ENCODE measurements at places on chromosomes 7 and 10. TPM values are rescaled to one million over a fixed set of nuclear protein-coding genes. Genes with fewer than 3 reads are reported as not detected.
A peak's percentile ranks its signal among the peaks of the same experiment; 100 is the strongest.

- DNase-seq: no peak
Observed at GRCh38 chr7:13151978-13152377, 464.5 kb downstream of the ARL4A start.

DNA sequence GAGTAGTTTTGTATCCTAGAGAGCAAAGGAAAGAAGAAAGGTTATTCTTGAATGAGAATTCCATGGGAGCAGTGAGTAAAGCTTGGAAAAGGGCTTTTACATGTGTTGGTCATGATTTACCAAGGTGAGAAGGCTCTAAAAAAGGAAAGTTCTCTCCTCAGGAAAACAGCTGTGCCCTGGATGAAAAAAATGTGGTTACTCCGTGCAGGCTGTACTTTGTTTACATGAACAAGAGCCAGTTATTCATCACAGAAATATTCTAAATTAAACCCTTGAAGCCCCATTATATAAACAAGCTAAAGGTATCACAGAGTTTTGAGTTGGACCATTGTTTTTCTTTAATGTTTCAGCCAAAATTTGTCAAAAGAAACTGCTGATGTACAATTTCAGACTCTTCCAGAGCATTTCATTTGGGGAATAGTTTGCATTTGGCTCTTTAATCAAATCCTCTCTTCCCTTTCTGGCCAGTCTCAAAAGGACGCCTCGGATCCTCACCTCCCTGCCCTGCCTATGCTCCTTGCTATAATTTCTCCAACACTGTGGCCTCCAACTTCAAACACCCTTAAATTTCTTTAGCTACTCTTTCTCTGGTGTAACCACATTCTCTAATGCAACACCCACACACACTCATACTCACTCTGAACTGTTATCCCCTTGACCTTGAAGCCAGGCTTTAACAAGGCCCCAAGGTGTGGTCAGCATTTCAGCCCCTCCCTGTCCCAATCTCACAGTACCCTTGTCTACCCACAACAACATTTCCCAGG lies 47.4 kb downstream of the AFAP1L2 start:
- peak; percentile 70 for DNase-seq

DNA sequence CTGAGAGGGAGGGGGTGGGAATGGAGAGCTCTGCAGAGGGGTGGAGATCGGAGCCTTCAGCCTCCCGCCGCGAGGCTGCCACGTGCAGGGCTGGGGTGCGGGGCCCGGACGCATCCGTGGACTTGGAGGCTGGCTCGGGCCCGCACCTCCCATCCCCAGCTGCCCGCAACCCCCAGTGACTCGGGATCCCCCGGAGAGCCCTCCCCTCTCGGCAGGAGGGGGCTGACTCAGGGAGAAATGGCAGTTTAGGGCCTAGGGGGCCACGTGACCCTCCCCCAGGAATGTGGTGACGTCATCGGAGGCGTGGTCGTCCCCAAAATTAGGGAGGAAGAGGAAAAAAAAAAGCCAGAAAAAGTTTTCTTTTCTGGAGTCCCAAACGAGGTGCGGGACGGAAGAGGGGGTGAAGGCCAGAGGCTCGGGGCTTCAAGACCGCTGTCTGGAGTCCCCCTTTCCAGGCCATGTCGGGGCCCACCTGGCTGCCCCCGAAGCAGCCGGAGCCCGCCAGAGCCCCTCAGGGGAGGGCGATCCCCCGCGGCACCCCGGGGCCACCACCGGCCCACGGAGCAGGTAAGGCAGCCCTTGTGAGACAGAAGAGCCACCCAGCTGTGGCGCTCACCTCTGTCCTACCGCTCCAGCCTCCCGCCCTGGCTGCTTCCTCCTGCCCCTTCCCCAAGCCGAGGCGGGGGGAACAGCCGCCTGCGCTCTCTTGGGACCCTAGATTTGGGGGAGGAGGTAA lies at the start of gene TRIP6:
Gene TRIP6, plus strand, starts transcription at position 348 of the 736 bp plus-strand sequence. Its CDS starts 111 bp downstream, at position 459.
- peak; percentile 93 for DNase-seq

GRCh38 chr10:124321433-124322089 lies 97.2 kb downstream of the OAT start:
- DNase-seq: no peak

The FFAR4 gene
- total RNA-seq: not detected
